ENCODE measurements at places on chromosomes 2 and 18. TPM values are rescaled to one million over a fixed set of nuclear protein-coding genes. Genes with fewer than 3 reads are reported as not detected.

The OTX1 gene
- 2.3 TPM for total RNA-seq

The FBXO48 gene
- total RNA-seq: 0.52 TPM

The OTOS gene
- total RNA-seq: not detected

The KCNJ13 gene
- not detected for total RNA-seq

The TACR1 gene
- total RNA-seq: not detected

The ZBTB7C gene
- total RNA-seq: 1.1 TPM

The TIMM21 gene
- total RNA-seq: 120 TPM

The ITGB6 gene
- 7.3 TPM for total RNA-seq

The TUBA4B gene
- total RNA-seq: not detected

The CABLES1 gene
- total RNA-seq: 18.6 TPM

The TCF7L1 gene
- 1.8 TPM for total RNA-seq

The DNAH7 gene
- 1.9 TPM for total RNA-seq

The SRD5A2 gene
- total RNA-seq: 0.07 TPM

The HOXD8 gene
- 1.9 TPM for total RNA-seq

The PLEK gene
- total RNA-seq: not detected

The SULT1C4 gene
- not detected for total RNA-seq

The TXNDC2 gene
- total RNA-seq: 0.87 TPM

The HOXD3 gene
- total RNA-seq: 3.0 TPM

The CDKL4 gene
- total RNA-seq: not detected

The PIEZO2 gene
- not detected for total RNA-seq

The POTEI gene
- not detected for total RNA-seq

The AQP12B gene
- not detected for total RNA-seq

The ALLC gene
- not detected for total RNA-seq

The STRN gene
- total RNA-seq: 12.9 TPM

The NPAS2 gene
- total RNA-seq: 54.8 TPM

The PFN4 gene
- 0.44 TPM for total RNA-seq

The CREG2 gene
- 40.0 TPM for total RNA-seq

The RAX gene
- total RNA-seq: not detected

The DHRS9 gene
- total RNA-seq: 0.22 TPM

The STARD6 gene
- not detected for total RNA-seq

The NT5C1B gene
- not detected for total RNA-seq

The PLGLB2 gene
- total RNA-seq: 0.87 TPM

The UGT1A6 gene
- total RNA-seq: 2.0 TPM

The CD8B2 gene
- not detected for total RNA-seq

The IL1B gene
- total RNA-seq: 67.5 TPM

The SPDYA gene
- 0.69 TPM for total RNA-seq

The MARCHF4 gene
- total RNA-seq: 1.9 TPM

The SALL3 gene
- total RNA-seq: not detected

The CYP26B1 gene
- 3.9 TPM for total RNA-seq

The SLC16A14 gene
- 12.4 TPM for total RNA-seq

The MAL gene
- total RNA-seq: 1.6 TPM

The CLK1 gene
- total RNA-seq: 46.9 TPM

The MAP3K19 gene
- not detected for total RNA-seq

The PPM1B gene
- 17.6 TPM for total RNA-seq

The LIMS3 gene
- 0.26 TPM for total RNA-seq

The TMEM247 gene
- total RNA-seq: not detected

The GNLY gene
- not detected for total RNA-seq

The PAX3 gene
- not detected for total RNA-seq

The INO80C gene
- 16.1 TPM for total RNA-seq

The C2orf74 gene
- 16.8 TPM for total RNA-seq

The ASPRV1 gene
- total RNA-seq: not detected
